ENCODE measurements at places on chromosomes 5 and 9.
A peak's percentile ranks its signal among the peaks of the same experiment; 100 is the strongest.

- no peak for DNase-seq
Observed at GRCh38 chr9:95284162-95285080, 33.1 kb downstream of the FANCC start.

GRCh38 chr9:136122425-136123383, 4.0 kb upstream of the TMEM250 start:
- DNase-seq = peak; percentile 13

DNA sequence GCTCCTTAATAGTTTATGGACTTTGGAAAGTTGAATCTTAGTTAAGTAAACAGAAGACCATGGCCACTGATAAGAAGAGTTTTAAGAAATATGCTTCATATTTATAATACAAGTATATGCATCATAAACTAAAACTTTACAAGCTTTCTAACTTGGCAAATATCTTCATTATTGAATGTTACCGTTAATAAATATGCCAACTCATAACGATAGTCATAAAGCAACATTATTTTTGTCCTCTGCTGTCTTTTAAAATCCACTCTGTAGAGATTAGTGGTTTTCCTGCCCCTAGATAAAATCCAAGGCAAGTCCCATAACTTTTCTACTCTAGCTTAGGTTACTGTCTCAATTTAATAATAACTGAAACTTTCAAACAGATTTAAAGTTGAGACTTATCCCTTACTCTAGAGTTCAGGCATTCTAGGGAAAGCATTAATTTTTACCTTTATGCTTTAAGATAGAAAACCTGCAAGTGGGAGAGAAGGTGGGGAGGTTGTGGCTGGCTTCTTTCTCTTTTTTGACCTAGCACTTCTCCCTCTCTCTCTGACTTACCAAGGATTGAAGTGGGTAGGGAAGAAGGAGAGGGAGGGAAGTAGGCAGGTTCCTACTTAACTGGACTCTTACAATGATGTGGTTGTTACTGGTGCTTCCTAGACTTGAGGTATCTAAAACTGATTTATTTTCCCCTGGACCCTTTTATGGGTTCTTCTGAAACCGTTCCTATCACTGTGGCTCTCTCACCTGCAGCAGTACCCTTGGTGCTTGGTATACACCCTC, 29.6 kb downstream of the RNF145 start:
- DNase-seq = no peak

GRCh38 chr5:120567921-120568320, 103.8 kb downstream of the PRR16 start:
- DNase-seq = no peak

DNA sequence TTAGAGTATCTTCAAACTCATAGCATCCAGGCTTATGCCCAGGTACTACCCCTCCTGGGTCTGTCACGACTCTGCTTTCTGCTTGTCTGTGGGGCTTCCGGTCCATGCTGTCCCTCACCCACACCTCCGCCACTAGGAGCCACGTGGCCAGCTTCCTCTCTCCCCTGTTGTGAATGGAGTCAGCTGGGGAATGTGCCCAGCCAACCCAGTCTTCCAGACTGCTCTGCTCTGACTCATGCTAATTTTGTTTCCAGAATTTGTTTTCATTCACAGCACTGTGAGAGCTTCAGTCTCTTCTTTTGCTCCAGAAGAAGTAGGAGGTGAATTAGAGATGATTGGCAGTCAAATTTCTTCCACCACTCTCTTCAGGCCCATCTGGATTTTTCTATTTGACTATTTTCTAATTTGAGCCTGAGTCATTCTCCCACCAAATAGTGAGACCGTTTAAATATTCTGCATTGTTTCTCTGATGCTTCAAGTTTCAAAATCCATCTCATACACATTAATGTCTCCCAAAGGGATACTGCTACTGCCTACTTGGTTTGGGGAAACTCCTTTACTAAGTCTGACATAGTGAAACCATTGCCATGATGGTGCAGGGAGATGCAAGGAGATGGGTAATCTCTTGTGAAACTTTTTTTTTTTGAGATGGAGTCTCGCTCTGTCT, 424.1 kb upstream of the KIF2A start:
- DNase-seq = no peak

DNA sequence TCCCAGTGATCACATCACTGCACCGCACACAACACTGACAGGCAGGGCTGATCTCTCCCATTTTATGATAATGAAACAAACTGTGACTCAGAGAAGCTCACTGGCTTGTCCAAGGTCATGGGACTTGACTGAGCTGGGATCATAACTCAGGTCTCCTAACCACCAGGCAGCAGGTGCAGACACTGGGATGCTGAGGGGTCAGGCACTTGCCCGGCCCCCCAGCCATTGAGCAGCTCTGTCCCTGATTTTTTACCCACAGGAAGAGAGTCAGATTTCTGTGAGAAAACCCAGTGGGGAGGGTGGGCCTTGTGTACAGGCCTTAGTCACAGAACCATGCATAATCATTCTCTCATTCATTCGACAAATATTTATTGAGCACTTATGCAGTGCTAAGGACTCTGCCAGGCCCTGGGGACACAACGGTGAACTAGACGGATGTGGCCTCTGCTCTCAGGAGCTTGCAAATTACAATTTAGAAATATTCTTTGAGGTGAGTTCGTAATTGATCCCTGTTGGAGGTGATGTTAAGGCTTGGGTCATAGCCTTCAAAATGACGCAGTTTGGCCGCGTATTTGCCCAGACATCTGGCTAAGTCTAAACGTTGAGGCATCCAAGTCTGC, 54.5 kb upstream of the TGFBR1 start:
- no peak for DNase-seq

DNA sequence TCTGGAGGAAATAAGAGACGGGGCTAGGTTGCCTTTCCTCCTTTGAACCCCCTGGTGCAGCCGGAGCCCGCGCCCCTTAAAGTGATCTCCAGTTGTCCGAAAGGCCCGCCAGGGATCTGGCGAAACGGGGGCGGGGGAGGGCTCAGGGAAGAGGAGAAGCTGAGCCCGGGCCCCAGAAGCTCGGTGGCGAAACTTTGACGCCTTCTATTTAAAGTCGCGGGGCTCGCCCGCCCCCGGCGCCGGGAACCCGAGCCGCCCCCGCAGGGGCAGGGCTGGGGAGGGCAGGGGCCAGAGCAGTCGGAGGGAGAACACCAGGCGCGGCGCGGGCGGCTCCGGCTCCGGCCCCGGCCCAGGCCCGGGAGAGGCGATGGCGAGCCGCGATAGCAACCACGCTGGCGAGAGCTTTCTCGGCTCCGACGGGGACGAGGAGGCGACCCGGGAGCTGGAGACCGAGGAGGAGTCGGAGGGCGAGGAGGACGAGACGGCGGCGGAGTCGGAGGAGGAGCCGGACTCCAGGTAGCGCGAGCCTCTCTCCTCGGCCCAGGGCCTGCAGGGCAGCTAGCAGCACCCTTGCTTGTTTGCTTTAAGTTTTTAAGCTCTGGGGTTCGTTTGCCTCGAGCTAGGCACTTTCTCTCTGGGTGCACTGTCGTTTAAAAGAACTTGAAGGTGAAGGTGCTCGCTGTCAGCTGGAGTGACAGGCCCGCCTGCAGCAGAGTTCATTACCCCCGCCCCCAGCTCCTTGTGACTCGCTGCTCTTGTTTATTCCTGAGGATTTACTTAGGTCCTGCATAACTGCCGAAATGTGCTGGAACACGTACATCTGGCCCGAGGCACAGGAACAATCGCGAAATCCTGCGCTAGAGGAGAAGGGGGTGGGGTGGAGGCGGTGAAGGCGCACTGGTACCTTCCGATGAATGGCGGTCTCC, at the start of gene CMYA5:
Gene CMYA5, plus strand, starts transcription at position 296 of the 926 bp plus-strand sequence. Its CDS starts 72 bp downstream, at position 368.
- no peak for DNase-seq

DNA sequence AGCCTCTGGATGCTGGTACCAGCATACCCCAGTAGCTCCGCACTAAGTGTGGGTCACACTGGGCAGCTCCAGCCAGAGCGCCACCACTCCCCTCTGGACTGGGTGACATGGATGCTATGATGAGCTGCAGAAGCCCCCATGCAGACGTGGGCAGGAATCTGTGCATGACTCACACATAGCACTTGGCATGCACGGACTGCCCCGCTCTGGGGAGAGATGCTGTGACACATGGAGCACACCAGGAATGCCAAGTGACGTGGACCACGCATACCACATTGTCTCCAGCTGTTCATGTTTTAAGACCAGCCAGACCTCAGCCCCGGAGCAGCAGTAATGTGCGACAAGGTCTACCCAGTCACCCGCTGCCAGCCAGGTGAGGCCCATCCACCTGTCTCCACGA, 64.1 kb downstream of the SEMA4D start:
- DNase-seq = no peak

DNA sequence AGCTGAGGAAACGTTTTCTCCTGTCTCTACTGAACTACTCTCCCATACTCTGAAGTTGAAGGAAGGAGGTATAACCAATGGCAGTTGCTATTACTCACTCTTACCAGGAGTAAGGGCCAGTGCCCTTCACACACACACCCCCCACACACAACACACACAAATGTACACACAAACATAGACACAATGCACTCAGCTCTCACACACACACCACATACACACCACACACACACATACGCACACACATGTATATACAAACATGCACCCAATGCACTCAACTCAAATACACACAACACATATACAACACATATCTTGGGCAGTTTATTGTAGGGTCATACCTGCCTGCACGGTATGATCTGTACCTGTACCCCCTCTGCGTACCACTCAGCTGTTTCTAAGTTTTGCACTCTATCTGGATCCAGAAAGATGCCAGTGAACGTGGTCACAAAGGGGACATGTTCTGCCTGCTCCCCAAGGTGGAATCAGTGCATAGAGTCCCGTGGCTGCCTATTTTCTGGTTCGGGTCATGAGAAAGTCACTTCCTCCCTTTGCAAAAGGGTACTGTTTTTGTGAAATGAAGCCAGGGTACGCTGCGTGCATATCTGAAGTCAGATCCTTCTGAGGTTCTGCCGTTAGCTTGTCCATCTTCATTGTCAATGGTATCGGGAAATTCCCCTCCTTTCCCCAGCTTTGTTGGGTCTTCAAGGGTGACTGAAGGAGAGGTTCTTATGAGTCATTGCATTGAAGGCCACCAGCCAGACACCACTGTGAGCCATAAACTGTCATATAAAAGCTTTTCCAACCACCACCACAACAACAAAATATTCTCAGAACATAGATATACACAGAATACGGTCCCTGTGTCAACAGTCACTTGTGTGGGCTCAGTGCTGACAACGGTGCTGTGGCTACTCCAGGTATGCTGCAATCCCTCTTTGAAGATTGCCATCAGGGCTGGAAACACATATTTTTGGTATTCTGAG, 131.9 kb downstream of the UGCG start:
- no peak for DNase-seq

DNA sequence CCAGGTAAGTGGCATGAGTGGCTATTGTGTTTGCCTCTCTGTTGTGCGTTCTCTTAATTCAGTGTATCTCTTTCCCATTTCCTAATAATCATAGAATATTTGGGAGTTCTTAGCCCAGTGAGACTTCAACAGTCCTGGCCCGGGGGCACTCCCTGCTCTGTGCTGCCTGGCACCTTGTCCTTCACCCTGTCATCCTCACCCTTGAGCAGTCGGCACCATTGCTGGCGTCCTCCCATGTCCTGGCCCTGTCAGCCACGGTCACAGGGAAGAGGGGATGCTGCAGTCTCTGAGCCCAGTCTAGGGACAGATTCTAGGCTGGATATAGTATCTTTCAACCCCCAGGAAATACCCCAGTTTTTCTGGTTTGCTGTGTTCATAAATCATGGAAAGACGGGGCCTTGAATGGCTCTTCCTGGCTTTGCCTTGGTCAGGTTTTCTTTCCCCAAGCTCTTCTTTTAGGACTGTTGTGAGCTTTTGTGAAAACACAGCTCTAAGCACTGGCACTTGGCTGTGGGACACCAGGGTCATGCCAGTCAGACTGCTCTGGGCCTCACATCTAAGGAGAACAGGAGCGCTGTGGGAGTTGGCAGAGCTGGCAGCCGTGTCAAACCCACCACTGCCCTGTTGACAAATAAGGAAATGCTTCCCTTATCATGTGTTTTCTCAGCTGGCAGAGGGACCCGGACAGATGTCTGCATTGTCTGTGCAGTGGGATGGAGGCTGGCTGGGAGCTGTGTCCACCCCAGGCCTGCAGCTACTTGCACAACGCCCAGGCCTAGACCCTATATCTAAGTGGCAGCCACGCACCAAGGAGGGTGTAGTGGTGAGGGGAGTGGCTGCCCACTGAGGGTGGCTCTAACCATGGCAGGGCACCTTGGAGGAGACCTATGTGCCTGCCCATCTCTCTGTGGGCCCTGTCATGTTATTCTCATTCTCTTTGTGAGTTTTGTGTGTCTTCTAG, 378.6 kb downstream of the ICE1 start:
- no peak for DNase-seq

- no peak for DNase-seq
Observed at GRCh38 chr5:102770803-102771202, 15.7 kb downstream of the PAM start.

DNA sequence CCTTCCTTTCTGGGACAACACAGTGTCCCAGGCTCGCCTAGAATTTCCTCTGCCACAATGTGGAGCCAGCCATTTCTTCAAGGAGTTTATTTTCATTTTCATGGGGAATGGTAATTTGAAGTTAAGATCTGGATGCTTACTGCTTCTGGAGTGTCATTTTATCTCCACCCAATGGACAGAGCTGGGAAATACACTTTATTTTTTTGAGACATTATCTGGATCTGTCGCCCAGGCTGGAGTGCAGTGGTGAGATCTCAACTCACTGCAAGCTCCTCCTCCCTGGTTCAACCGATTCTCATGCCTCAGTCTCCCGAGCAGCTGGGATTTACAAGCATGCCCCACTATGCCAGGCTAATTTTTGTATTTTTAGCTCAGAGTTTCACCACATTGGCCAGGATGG, 12.7 kb upstream of the THG1L start:
- no peak for DNase-seq

DNA sequence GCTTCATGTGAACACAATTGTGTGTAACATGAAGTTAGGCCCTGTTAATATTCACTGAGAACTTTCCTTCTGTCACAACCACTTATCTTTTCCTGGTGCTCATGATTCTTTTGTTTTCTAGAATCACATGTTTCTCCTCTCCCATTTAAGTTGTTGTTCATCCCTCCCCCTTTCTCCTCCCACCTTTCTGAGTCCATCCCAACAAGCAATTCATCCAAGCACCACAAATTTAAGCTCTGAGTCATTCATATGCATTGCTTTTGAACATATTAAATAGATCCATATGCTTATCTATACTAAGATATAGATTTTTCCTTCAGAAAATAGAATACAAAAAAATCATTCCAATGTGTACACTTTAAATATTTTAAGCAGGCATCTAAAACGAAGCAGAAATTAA, 75.2 kb upstream of the NFIB start:
- no peak for DNase-seq

DNA sequence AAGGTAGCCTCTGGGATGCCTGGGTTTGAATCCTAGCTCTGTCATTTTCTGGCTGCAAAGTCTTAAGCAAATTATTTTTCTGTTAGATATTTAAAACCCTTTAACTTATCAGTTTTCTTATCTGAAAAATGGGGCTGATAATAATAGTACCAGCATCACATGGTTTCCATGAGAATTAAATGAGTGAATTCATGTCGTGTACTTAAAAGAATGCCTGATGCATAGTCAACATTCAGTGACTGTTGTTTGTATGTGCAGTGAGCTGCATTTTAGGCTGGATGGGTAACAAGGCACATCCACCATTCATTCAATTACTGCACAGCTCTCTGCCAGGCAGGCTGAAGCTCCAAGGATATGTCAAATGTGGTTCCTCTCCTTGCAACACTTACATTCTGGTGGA, 122.0 kb downstream of the PPP2R2B start:
- no peak for DNase-seq
